HT1080 (cell line): ENCODE measurements at places on chromosomes 11 and 22.
A peak's percentile ranks its signal among the peaks of the same experiment; 100 is the strongest.

DNA sequence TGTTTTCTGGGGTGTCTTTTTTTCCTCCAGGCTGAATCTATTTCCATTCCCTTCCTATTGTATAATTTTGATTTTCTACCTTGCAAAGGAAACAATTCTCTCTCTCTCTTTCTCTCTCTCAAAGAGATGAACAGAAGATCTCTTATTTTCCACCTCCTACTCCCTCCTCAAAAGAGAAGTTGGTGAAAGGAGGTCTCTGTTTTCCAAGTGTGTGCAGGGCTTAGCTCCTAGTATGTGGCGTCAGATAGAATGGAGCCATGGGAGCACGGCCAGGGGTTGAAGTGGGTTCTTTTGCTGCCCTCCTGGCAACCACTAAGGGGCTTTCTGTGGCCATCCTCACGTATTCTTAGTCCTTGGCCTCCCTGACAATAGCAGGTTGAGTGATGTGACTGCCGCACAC is 480 bp downstream of the TRIM34 start:
- DNase-seq: no peak

- DNase-seq: no peak
These were observed 23.4 kb downstream of the PPM1F start for GRCh38 chr22:21929253-21929652.

- no peak for DNase-seq
These were observed at the start of gene KCNJ1 for GRCh38 chr11:128867277-128867676. KCNJ1 (minus strand) TSS chr11:128867296; CDS start chr11:128840243, 27,053 bp downstream.

DNA sequence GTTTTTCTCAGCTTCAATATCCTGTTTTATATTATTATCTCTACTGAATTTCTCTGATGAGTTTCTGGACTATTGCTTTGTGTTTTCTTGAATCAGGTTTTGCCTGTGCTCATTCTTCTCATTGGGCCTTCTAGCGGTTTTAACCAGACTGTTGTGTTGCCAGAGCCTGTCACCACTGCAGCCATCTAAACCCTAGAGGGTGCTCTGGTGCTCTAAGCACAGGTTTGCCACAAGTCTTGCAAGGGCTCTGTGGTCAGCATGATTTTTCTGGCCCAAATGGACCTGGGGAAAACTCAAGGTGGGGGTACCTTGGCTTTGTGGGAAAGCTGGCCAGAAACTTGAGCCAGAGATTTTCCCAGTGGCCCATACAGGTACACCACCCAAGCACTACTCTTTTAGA is 52.4 kb upstream of the TYR start:
- no peak for DNase-seq

DNA sequence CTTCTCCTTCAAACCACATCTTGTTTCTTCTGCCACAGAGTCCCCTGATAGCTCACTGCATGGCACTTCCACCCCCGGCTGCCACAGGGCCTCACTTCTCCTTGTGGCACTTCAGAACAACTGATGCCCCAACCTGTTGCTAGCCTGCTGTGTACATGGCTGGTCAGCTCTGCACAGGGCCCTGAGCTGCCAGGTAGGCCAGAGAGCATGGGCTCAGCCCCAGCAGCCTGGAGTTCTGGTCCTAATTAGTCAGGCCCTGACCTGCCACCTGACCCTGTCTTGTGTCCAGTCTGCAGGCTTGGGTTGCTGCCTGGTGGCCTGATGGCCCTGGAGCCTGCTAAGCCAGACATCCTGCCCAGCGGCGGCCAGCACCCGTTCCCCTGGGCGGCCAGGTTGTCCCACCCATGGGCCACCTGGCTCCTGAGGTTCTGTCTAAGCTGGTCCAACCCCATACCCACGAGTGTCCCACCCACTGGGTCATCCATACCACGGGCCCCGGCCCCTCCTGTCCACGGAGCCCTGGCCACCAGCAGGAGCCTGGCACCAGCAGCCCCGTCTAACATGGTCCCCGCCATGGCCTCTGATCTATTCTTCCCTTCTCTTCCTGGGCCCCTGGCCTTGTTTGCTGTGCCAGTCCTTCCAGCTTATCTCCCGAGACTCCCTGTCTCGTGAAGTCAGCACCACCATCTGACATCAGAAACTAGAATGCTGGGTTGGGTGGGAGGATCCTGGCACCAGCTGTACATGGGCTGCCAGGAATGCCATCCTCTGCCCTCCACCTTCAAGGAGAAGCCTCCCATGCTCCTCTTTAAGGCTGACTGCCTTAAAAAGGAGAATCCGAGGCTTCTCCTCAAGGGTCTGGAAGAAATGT is 3.1 kb upstream of the CERK start:
- no peak for DNase-seq

DNA sequence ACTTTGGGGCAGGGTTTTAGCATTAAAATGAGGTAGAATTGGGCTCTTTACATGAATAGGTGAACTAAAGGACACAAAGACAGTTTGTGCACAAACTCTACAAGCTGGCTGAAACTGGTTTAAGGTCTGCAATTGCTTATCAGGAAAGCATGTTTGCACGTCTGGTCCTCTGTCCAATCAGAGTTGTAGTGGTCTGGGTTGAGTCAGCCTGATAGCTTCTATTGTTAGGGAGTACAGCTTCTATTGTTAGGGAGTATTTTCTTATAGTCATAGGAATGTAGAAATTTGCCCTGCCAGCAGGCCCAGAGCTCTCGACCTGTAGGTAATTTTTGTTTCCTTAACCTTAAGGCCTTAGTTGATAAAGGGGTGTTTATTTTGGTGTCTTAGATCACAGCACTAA is 1422.4 kb downstream of the LRRC4C start:
- peak; percentile 25 for DNase-seq

- DNase-seq: no peak
These were observed 12.1 kb upstream of the FCHSD2 start for GRCh38 chr11:73154178-73154577.

GRCh38 chr11:72411623-72412419 is 22.5 kb downstream of the CLPB start:
- no peak for DNase-seq

GRCh38 chr22:17767233-17768065 is 6.8 kb downstream of the BID start:
- no peak for DNase-seq

DNA sequence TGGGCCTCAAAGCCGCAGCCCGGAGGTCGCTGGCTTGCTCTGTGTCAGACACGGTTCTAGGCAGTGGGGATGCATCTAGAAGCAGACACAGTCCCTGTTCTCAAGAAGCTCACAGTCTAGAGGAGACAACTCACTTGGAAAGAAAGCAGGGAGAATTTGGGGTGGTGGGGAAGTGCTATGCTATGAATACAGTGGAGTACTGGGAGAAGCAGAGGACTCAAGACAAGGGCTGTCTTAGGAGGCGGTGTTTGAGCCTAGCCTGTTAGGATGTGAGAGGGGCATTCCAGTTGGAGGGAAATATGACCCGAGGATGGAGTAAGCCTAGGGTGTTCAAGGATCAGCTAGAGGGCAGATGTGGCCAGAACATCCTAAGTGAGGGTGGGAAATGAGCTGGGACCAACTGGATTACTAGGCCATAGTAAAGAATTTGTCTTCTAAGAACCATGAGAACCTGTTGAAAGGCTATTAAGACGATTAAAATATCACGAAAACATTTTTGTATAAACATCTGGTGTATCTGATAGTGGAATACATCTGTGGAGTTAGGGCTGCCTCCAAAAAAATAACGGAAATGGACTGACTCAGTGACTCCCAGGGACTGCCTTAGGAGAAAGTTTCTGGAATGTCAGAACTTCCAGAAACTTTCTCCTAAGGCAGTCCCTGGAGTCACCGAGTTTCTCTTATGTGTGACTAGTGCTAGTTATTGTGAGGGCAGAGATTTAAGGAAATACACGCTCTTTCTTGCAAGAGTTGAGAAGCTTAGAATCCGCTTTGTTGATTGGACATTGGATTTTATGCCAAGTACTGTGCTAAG is 1.1 kb upstream of the PITPNB start:
- DNase-seq: peak; percentile 63

GRCh38 chr11:123164732-123165450 is 30.2 kb downstream of the CLMP start:
- DNase-seq: no peak

DNA sequence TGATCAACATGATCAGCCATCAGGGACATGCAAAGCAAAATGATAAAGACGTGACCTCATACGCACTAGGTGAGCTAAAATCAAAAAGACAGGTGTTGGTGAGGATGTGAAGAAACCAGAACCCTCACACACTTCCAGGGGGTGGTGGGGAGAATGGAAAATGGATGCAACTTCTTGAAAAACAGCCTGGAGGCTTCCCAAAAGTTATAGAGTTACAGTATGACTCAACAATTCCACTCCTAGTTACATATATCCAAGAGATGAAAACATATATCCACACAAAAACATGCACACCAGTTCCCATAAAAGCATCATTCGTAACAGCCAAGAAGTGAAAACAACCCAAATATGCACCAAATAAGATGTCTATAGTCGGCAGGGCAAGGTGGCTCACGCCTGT is 42.1 kb upstream of the APLNR start:
- DNase-seq: no peak

GRCh38 chr11:8532475-8532874 is 61.6 kb downstream of the STK33 start:
- no peak for DNase-seq

- DNase-seq: peak; percentile 65
These were observed 73.6 kb upstream of the SUSD2 start for GRCh38 chr22:24107661-24108060.

- DNase-seq: no peak
These were observed 186.0 kb downstream of the CEP164 start for GRCh38 chr11:117513666-117514065.

- no peak for DNase-seq
These were observed 67.7 kb upstream of the HMGXB4 start for GRCh38 chr22:35189559-35189958.

- no peak for DNase-seq
These were observed 232.3 kb downstream of the JRKL start for GRCh38 chr11:96622026-96622634.

DNA sequence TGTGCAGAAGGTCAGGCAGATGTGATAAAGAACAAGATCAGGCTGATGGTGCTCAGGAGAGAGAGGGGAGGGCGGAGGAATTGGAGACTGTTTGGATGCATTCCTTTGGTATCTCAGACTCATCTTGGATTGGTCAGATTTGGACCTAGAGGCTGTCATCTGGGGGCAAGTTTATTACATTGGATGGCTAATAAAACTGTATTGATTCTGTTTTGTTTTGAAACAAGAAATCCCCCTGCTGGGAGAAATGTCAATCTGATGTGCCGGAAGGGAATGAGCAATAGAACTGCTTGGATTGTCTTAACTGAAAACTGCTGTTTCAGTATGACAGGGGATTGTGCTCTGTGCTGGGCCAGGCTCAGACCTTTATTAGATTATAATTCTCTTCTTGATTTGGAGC is 25.5 kb upstream of the CCDC90B start:
- no peak for DNase-seq

DNA sequence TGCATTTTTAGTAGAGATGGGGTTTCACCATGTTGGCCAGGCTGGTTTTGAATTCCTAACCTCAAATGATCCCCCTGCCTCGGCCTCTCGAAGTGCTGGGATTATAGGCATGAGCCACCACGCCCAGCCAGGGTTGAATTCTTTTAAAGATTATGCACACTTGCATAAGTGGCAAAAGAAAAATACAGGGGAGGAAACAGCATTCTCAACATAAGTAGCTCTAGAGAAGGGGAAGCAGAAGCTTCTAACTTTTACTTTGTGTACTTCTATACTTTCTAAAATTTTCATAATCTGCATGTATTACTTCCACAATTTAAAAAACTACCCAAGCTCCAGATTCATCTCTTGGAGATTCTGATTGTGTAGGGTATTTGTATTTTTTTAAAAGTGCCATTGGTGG is 108.0 kb downstream of the SLC1A2 start:
- no peak for DNase-seq

GRCh38 chr11:6404342-6405051 is 14.2 kb downstream of the SMPD1 start:
- DNase-seq: peak; percentile 18

- DNase-seq: no peak
These were observed 6.3 kb downstream of the PRDM10 start for GRCh38 chr11:129996113-129996870.

GRCh38 chr11:15073361-15074205 is at the start of gene CALCB:
CALCB (plus strand) TSS chr11:15073593; CDS start chr11:15074719, 1,126 bp downstream.
- DNase-seq: no peak

DNA sequence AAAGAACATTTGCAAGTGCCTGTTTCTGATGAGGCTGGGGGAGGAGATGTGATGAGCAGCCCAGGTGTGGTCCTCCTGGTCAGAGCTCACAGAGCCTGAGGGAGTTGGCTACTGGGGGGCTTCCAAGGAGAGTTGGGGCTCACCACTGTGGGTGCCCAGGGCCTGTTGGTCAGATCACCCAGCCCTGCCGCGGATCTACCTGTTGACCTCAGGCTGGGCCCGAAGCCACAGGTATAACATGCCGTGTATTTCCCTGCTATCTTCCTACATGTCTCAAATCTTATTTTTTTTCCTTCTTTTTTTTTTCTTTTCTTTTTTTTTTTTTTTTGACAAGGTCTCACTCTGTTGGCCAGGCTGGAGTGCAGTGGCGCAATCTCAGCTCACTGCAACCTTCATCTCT is 199.7 kb upstream of the TBCEL start:
- DNase-seq: no peak

- DNase-seq: no peak
These were observed 299.0 kb downstream of the ETS1 start for GRCh38 chr11:128288368-128288767.

- no peak for DNase-seq
These were observed 52.3 kb downstream of the SLC36A4 start for GRCh38 chr11:93145390-93145915.

- DNase-seq: no peak
These were observed 121.5 kb upstream of the B3GAT1 start for GRCh38 chr11:134533511-134533910.

DNA sequence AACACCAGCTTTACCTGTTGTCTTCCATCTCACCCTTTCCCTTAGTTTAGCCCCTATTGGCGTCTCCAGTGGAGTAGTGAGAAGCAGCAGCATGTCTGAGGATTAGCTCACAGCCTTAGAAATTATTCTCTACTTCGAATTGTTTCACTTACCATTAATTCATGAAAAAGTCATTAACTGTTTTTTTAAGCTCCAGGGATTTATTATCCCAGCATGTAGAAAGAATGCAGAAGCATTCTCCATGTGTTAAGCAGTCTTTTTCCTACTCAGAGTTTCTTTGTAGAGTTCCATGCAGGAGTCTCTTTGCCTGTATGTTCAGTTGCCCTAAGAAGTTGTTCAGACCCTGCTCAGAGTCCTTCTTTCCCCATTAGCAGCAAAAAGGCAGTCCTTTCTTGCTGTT is 137.9 kb upstream of the RASSF10 start:
- DNase-seq: no peak

DNA sequence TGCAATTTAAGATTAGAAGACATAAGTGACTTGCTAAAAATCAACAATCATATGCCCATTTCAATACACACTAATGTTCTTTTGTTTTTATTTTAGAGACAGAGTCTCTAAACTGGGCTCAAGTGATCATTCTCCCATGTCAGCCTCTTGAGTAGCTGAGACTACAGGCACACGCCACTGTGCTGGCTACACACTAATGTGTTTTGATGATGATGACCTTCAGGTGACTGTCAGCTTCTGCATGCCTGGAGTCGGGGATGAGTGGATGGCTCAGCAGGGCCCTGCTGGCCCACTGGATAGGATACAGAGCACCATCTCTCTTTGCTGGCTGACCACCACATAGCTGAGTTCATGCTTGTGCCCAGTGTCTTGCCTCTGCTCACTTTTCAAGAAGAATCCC is 27.0 kb upstream of the POU2AF1 start:
- DNase-seq: no peak

- DNase-seq: no peak
These were observed 312.9 kb downstream of the CNTN5 start for GRCh38 chr11:99333621-99334020.
